Muscle of back (tissue), 13 donors: ENCODE measurements at places on chromosomes 12 and 14. TPM values are rescaled to one million over a fixed set of nuclear protein-coding genes. Genes with fewer than 3 reads are reported as not detected.

EFS gene
- 38.6 TPM for polyA plus RNA-seq

TEAD4 gene
- polyA plus RNA-seq: 89.3 TPM

DNA sequence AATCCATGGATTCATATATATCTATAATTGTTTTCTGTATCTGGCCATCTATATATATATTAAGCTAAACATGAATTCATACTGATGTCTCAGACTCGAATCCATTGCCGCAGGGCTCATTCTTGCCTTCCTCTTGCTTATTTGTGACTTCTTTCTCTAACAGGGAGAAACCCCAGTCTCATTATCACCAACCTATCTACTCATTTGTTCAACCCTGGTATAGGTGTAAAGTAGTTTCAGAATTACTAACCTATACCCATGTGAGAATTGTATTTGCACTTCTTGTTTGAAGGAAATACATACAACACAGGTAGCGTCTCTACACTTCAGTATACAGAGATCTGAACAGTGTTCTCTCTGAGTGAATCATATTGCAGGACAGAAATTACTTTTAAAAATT, 77.7 kb downstream of the PTPN11 start:
- DNase-seq: no peak

BRMS1L gene
- polyA plus RNA-seq: 18.3 TPM
